ENCODE measurements at places on chromosomes 3 and 15. TPM values are rescaled to one million over a fixed set of nuclear protein-coding genes. Genes with fewer than 3 reads are reported as not detected.

Gene SLC12A1
- not detected for total RNA-seq

Gene CTXN2
- total RNA-seq = not detected

- DNase-seq = no peak
These were observed 273.8 kb upstream of the DCBLD2 start for GRCh38 chr3:99175276-99175812.

- DNase-seq = no peak
These were observed 750 bp downstream of the SLC33A1 start for GRCh38 chr3:155853214-155854140.

Gene TMEM212
- not detected for total RNA-seq

Measured in osteoblast (primary cell).